ENCODE measurements at places on chromosomes 1 and 21.

- no peak for DNase-seq
Measured at GRCh38 chr1:78688697-78689096, 39.1 kb downstream of the IFI44 start.

GRCh38 chr1:80566123-80566522 is 1234.6 kb upstream of the ADGRL2 start:
- no peak for DNase-seq

DNA sequence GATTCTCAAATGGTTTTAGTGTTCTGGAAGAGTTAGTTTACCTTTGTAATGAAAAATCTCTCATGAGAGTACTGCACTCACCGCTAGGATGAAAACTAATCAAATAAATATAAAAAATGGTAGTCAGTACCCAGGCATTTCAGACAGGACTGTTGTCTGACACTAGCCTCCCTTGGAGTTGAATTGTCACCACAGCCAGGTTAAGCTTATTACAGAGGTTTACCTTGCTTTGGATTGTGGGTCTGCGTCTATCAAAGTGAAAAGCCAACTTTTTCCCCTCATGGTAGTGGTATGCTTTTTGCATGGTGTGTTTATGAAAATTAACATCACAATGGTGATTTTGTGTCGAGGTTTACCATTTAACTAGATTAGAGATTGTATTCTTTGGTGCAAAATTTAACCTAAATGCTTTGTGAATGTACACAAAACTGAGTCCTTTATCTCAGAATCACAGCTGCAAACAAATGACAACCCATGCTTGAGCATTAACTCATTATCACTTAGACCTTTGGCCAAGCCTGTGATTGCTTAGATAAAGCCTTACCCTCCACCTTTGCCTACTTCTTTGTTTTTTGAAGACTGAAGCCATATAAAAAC is 20.1 kb downstream of the RAP1A start:
- DNase-seq = no peak

- DNase-seq = no peak
Measured at GRCh38 chr1:209800984-209801834, 4.7 kb downstream of the IRF6 start.

GRCh38 chr1:229001467-229002011 is 266.3 kb downstream of the RHOU start:
- no peak for DNase-seq

GRCh38 chr1:19456968-19457441 is 28.3 kb downstream of the CAPZB start:
- DNase-seq = no peak

GRCh38 chr1:52482326-52483004 is 70.4 kb downstream of the TUT4 start:
- DNase-seq = no peak

GRCh38 chr21:33033094-33033951 is 7.6 kb downstream of the OLIG2 start:
- DNase-seq = no peak

- DNase-seq = no peak
Measured at GRCh38 chr1:59697150-59697800, 117.5 kb upstream of the HOOK1 start.

DNA sequence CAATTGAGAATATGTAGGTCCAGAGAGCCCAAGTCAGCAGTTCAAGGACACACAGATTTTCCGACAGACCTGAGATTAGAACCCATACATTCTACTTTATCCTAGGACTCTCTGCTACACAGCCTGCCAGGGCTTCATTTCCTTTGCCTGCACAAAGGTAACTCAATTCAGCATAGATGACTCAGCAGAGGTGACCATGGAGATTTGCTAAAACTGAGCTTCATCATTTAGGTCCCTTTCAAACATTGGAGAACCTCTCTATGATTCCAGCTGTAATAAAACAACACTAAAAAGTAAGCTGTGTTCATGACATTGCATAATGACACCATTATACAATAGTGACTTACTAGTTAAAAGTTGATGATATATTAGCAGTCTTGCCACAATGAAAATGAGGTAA is 22.2 kb downstream of the DAB1 start:
- no peak for DNase-seq

DNA sequence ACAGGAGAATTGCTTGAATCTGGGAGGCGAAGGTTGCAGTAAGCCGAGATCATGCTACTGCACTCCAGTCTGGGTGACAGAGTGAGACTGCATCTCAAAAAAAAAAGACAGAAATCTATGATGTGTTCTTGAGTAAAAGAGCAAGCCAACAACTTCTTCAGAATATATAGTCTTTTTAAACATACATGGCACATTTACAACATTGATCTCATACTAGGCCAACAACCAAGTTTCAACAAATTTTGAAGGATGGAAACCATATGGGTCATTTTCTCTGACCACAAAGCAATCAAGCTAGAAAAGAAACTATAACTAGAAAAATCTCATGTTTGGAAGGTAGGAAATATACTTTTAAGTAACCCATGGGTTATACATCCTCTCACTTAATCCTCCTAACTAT is 38.3 kb downstream of the PAFAH2 start:
- DNase-seq = no peak

- no peak for DNase-seq
Measured at GRCh38 chr1:9270290-9270883, 22.3 kb upstream of the SPSB1 start.

GRCh38 chr1:45722809-45723208 is 27.6 kb downstream of the IPP start:
- no peak for DNase-seq

DNA sequence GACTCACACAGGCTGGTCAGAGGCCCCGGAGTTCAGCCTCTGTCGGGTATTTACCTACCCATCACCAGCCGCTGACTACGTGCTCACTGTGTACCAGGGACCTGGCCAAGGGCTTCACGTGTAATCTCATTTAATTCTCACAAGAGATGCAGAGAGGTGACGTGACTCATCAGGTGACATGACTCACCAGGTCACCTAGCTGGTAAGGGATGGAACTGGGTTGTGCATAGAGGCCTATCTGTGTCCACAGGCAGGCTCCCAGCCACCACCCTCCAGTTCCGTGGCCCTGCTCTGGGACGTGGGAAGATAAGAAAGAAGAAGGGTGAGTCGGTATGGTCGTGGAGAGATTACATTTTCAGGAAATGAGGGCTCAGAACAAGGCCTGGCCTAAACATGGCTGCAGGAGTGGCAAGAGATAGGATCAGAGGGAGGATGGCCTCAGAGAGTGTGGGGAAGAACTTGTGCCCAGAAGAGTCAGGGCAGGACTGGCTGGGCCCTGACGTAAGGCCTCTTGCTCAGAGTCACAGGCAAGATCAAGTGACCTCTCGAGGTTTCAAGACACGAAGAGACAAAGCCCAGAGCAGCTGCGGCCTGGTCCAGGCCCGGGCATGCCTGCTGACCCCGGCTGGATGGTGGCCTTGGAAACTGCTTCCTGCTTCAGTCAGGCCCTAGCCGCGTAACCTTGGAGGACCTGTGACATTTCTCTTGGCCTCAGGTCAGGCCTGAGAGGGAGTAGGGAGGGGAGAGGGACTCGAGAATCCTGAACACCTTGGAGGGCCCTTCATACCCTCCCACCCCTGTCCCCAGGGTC is 52.7 kb upstream of the WASF2 start:
- DNase-seq = peak; percentile 84

DNA sequence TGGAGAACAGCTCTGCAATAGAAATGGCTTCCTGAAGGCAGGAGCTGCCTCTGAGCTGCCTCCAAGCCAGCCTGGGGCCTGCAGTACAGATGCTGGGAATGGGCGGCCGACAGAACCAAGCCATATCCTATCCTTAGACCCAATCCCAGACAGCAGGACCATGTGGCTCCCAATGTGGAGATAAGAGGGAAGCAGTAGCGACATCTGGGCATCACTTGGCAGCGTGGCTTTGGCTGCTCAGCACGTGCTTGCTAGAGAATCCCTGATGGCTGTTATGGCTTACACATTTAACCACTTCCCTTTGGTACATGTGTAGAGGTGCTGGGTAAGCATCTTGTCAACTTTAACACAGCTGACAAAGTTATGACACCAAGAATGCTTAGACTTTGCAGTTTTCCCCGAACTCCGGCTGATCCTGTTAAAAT is 87.7 kb downstream of the MAN1C1 start:
- no peak for DNase-seq

DNA sequence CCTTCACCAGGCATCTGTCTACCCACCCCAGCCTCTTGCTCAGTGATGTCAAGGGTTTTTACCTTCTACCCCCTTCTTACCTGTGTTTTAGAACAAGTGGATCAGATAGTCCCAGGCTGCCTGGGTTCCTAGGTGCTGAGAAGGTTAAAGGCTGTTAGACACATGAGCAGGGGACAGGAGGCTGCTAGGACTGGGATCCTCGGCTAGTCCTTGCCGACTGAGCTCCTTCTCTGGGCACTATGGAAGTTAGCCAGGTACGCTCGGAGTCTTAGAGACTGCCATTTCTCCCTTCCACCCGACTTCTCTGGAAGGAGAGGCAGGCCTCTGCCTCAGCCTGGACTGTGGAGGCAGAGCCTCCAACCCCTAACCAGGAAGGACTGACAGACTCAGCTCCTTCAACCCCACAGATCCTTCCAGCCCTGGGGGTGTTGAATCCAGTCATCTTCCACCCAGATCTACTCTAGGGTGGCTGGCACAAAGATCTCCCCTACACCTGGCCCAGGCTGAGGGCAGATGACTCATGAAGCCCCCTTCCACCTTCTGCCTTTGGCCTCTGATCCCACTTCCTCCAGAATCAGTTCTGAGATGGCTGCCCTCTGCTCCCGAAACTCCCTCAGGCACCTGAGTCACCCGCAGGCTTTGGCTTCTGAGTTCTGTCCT is at the start of gene DYNLT4:
TSS of gene DYNLT4 (minus strand) at position 648 of the 660 bp plus-strand sequence. CDS start 683 bp downstream, outside the sequence.
- DNase-seq = no peak

DNA sequence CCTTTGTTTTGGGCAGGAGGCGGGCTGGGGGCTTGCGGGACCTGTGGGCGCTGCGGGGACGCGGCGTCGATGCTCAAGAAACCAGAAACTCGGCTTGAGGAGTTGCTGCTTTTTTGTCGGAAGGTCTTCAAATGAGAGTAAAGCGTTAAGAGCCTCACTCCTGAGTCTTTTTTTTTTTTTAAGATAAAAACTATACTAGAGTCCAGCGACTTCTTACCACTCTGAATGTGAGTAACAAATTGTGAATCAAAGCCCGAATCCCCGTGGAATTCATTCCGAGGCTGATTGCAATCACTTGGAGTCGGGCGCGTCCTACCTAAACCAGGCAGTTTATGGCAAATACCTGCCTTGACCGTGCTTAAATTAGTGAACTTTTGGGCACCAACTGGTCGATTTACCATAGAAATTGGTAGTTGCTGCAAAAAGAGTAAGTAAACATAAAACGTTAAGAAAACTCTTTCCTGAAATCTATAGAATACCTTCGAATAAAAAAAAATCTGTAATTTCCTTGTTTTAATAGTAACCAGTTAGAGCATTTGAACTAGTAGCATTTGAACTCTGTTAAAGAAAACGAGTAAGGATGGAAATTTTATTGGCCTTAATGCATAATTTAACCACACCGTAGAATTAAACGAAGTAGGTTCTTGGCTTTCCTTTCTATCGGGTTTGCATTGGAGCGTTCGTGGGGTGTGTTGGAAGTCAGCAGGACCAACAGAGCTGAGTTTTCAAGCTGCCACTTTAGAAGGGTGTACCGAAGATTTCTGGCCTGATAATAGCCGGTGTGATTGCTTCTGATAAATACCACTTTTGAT is 769 bp downstream of the GPSM2 start:
- no peak for DNase-seq

DNA sequence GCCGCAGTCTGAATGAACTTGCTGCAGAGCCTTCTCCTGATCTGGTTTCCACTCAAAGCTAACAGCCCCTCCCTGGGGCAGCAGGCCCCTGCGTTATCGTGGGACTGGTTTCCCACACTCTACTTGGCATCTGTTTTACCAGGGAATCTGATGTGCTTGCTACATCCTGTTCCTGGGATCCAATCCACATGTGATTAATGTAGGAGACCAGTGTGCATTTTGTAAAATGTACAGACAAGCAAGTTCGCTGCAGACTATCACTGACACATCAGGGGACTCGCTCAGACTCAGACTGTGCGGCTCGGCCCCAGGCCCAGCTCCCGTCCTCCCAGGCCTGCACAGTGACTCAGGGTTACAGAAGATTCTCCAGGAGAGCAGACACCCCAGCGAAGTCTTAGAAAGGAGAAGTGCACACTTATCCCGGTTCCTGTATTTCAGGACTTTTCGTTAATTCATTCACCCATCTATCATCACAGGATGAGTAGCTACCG is 340.1 kb downstream of the MATN1 start:
- DNase-seq = no peak

GRCh38 chr1:170776252-170776651 is 112.3 kb downstream of the PRRX1 start:
- DNase-seq = no peak

GRCh38 chr1:9621032-9621431 is 30.5 kb upstream of the PIK3CD start:
- DNase-seq = no peak

GRCh38 chr1:240001177-240001740 is 90.4 kb upstream of the FMN2 start:
- DNase-seq = no peak

DNA sequence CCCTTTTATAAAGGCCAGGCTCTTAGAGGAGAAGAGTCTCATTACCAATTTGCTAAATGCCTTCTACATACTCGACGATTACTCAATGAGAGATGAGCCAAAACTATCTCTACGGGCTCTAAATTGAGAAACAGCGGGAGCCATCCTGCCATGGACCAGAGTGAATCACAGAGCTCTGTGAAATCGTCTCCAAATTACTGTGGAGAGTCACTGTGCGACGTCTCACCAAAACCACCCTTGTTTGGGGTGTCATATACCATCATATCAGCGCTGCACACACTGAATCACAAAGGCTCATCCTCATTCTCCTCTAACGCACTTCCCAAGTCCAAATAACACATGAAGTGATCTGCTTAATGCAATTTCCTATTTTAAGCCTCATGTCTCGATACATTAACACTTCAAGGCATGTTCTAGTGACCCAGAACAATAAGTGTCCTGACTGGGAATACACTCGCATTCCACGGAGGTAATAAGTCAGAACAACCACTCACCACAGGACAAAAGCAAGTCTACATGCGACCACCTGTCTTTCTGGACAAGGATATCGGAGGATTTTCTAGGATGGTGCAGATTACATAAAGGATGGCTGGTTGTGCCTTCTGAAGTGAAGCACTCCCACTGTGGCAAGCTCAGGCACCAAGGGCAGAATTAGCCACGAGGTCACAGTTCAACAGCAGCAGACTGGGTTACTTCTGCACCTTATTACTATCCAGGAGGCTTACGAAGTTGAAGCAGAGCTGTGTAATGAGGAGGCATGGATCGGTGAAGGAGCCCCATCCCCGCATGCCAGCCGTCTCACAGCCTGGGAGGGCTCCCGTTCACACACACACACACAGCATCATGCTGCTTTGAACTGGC is 44.3 kb downstream of the NID1 start:
- DNase-seq = no peak

GRCh38 chr21:15301736-15302135 is 236.9 kb upstream of the NRIP1 start:
- no peak for DNase-seq

Measured in CMK (cell line).